ENCODE measurements at places on chromosomes 12 and 14.

- no peak overlapping the region for H3K4me3 ChIP-seq
- peaks cover 12% of the 10 kb centered on the region for H3K4me1 ChIP-seq
- no peaks in the 10 kb centered on the region for H3K36me3 ChIP-seq
- peaks cover 42% of the 10 kb centered on the region for H3K27me3 ChIP-seq
- no peak for DNase-seq
Observed at GRCh38 chr12:53201639-53202038, 5.4 kb downstream of the ITGB7 start.

DNA sequence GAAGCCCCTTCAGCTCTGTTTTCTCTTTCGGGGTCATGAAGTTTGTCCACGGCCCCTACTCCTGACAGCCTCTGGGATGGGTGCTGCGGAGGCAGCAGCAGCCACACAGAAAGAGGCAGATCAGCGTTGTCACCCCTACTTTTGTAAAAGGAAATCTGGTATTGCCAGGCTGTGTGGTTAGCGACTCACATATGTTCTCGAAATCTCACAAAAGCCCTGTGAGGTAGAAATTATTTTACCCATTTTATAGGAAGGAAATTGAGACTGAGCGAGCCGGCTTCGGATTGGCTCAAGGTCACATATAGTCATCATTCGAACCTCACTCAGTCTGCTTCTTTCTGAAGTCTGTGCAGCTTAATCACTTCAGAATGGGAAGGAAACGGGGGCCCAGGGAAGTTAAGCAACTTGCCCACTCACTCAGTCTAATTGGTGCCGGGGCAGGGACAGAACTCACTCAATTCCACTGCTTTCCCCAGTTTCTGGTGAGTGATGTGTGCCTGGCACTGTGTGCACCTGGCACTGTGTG, 1.1 kb upstream of the CKAP4 start:
- peak overlapping the region; percentile 88 for H3K27ac ChIP-seq
- peaks cover 5% of the 10 kb centered on the region for H3K27me3 ChIP-seq
- peak overlapping the region; percentile 84 for H3K4me3 ChIP-seq
- no peak for DNase-seq

DNA sequence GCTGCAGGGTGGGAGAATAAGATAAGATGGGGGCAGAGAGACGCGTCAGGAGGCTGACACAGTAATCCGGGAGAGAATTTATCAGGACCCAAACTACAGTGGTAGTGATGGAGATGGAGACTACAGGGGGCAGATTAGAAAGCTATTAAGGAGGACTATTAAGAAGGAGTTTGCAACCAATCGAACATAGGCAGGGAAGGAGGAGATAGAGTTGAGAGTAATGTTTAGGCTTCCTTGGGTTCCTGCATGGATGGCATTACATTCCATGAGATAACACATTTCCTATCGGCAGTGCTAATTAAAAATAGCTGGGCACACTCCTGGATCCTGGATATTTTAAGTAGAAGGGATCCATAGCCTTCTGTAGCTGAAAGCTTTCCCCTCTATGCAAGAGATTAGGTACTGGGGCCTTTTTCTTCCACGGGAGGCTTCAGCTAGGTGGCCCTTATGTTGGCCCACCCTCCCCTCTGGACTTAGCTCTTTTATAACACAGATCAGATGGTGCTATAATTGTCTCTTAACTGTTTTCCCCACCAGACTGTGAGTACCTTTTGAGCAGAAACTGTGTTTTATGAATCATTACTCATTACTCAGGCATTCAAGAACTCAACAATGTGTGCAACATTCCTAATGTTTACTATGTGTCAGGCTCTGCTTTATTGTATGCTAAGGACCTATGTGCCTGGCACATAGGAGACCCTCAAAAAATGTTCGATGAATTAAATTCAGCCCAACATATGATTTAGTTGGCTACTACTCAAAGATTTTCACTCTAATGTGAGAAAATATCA, 113.0 kb downstream of the RMST start:
- no peaks in the 10 kb centered on the region for H3K36me3 ChIP-seq
- no peaks in the 10 kb centered on the region for H3K4me1 ChIP-seq
- peaks cover 2% of the 10 kb centered on the region for H3K27me3 ChIP-seq
- no peak for DNase-seq
- H3K27ac ChIP-seq = no peak overlapping the region

DNA sequence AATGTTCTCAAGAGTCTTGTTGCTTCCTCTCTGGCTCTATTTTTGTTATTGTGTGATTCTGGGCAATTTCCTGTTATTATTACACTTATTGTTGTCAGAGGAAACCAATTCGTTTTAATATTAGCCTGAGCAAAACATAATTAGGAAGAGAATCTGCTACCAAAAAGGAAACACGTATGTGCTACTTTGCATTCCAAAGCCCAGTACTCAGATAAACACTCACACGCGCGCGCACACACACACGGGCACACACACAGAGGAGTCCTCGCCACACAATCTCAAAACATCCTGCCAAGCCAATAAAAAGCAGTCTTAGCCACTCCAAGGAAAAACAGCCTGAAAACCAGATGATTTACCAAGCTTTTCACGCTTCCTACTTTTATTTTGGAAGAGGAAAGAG, 400.7 kb downstream of the NUAK1 start:
- peaks cover 6% of the 10 kb centered on the region for H3K4me1 ChIP-seq
- H3K36me3 ChIP-seq = no peaks in the 10 kb centered on the region
- H3K27me3 ChIP-seq = no peaks in the 10 kb centered on the region
- H3K27ac ChIP-seq = peak overlapping the region; percentile 40
- H3K4me3 ChIP-seq = no peak overlapping the region

DNA sequence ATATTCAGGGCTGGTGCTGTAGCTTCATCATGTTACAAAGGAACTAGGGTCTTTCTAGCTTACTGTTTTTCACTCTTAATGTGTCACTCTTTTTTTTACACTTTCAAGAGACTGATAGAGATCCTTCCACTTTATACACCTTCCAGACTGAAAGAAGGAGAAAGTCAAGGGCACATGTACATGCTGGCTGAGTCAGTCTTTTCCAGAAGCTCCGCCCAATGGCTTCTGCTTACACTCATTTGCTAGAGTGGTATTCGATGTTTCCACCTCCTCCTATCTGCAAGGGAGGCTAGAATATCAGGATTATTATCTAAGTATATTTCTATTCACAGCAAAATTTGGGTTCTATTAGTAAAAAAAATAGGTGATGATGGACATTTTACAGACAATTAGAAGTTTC, 325.8 kb upstream of the OR4E1 start:
- H3K27ac ChIP-seq = no peak overlapping the region
- peaks cover 6% of the 10 kb centered on the region for H3K4me1 ChIP-seq
- no peaks in the 10 kb centered on the region for H3K36me3 ChIP-seq
- no peak for DNase-seq
- no peak overlapping the region for H3K4me3 ChIP-seq

DNA sequence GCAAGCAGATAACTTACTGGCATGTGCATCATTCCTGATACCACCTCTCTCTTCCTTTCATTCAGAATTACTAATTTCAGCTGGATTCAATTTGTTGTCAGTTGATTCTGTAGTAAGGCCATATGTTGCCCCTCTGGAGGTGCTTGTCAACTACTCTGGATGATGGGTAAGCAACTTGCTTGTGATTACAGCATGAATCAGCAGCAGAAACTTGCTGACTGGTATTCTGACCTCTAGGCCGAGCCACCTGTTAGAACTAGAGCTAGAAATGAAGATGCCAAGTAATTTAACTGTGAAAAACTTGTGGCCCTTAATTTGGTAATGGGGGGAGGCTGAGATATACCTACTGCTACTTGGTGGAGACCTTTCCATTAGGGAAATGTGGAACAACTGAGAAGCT, 5.1 kb downstream of the RNF10 start:
- no peak for DNase-seq
- H3K27me3 ChIP-seq = no peaks in the 10 kb centered on the region
- no peak overlapping the region for H3K27ac ChIP-seq
- H3K4me3 ChIP-seq = no peak overlapping the region
- H3K36me3 ChIP-seq = peaks cover 72% of the 10 kb centered on the region

DNA sequence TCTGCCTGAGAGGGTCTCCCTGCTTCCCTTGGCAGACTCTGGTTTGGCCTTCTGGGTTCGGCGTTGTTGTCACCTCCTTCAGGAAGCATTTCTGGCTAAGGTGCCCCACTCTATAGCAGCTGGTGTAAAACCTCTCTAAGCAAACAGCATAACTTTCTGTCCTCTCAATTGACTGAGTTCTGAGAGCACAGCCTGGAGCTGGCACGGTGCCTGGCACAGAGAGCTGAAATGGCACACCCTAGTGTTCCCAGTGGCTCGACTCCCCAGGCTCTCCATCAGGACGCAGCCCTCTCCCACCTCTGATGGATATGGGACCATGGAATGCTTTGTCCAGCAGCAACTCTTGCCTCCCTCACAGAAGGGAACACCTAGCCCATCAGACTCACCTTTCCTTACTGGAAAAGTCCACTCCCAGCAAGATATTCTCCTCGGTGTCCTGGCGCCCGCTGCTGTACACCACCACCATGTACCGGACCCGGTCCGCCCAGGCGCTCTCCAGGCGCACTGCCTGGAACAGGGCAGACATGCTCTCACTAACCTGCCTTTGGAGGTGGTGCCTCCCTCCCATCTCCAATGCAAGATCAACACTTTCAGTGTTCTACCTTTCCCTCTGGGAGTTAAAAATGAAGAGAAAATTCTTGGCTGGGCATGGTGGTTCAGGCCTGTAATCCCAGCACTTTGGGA, 40.6 kb downstream of the SSH1 start:
- no peak for DNase-seq
- H3K4me1 ChIP-seq = peaks cover 45% of the 10 kb centered on the region
- peak overlapping the region; percentile 36 for H3K27ac ChIP-seq
- peaks cover 70% of the 10 kb centered on the region for H3K36me3 ChIP-seq
- H3K4me3 ChIP-seq = no peak overlapping the region

GRCh38 chr12:110373425-110373824, 30.1 kb downstream of the ANAPC7 start:
- no peak for DNase-seq
- H3K4me1 ChIP-seq = no peaks in the 10 kb centered on the region
- H3K27me3 ChIP-seq = no peaks in the 10 kb centered on the region
- peak overlapping the region; percentile 25 for H3K27ac ChIP-seq
- H3K4me3 ChIP-seq = no peak overlapping the region
- H3K36me3 ChIP-seq = peaks cover 54% of the 10 kb centered on the region

DNA sequence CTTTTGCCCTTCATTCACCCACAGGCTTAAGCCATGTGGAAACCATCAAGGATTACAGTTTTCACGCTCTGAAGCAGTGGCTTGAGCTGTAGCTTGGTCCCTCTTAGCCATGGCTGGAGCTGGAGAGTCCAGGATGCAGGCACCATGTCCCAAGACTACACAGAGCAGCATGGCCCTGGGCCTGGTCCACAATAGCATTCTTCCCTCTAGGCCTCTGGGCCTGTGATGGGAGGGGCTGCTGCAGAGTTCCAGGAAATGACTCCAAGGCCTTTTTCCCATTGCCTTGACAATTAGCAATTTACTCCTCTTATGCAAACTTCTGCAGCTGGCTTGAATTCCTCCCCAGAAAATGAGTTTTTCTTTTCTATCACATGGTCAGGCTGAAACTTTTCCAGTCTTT, 211.3 kb downstream of the RERGL start:
- DNase-seq = no peak
- H3K4me1 ChIP-seq = no peaks in the 10 kb centered on the region
- H3K27ac ChIP-seq = no peak overlapping the region
- no peaks in the 10 kb centered on the region for H3K27me3 ChIP-seq

DNA sequence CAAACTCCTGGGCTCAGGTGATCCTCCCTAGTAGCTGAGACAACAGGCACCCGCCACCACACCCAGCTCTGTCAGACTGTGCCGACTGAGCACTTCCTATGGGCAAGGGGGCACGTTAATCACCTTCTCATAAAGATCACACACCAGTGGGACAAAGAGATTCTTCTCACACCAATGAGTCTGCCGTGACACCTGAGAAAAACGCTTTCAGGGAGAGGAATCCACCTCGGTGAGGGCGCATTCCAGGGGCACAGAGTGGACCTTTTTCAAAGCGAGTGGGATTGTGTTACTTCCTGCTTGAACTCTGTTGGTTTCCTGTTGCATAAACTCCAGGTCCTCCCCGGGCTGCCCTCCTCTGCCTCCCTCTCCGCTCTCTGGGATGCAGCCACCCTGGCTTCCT, 17.5 kb upstream of the SCARB1 start:
- peaks cover 3% of the 10 kb centered on the region for H3K27me3 ChIP-seq
- no peak overlapping the region for H3K4me3 ChIP-seq
- no peaks in the 10 kb centered on the region for H3K36me3 ChIP-seq
- peaks cover 43% of the 10 kb centered on the region for H3K4me1 ChIP-seq
- peak; percentile 34 for DNase-seq

GRCh38 chr14:57069702-57070101, 199.0 kb downstream of the EXOC5 start:
- peaks cover 54% of the 10 kb centered on the region for H3K4me1 ChIP-seq
- H3K27me3 ChIP-seq = no peaks in the 10 kb centered on the region
- no peak overlapping the region for H3K4me3 ChIP-seq
- no peak overlapping the region for H3K27ac ChIP-seq
- DNase-seq = no peak
- no peaks in the 10 kb centered on the region for H3K36me3 ChIP-seq

DNA sequence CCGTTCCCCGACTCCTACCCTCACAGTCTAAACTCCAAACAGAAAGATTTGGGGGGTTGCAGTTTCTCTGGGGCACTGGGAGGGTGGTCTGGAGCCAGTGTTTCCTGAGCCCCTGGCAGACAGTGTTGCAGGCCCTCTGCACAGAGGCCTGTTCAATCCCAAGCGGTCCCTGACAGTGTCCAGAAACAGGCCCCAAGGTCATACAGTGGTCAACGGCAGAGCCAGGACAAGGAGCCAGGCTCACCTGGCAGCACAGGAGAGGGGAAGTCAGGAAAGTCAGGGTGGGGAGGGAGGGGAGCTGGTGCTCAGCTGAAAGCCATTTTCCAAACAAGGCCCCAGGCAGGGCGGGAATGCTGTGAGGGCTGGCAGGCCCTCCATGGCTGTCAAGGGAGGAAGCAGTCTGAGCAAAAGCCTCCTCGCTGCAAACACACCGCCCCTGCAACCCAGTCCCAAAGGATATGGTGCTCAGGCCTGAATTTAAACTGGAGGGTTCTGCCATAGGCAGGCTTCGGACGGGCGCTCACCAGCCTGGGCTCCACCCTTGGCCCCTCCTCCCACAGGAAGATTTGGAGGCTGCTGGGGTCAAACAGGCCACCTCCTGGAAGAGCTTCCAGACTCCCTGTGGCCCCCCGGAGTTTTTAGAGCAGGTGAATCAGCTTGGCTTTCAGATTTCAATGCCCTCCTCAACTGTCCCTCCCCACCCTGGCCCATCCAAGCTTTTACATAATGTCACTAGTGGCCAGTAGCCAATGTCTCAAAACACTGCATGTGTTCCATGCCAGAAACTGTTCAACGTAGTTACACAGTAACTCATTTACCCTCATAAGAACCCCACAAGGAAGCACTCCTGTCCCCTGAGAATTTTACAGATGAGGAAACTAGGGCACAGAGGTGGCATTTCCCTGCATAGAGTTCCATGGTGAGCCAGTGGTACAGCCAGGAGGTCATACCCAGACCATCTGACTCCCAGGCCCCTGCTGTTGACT, 41.5 kb downstream of the CHGA start:
- H3K27me3 ChIP-seq = peaks cover 15% of the 10 kb centered on the region
- peak overlapping the region; percentile 76 for H3K27ac ChIP-seq
- DNase-seq = no peak

DNA sequence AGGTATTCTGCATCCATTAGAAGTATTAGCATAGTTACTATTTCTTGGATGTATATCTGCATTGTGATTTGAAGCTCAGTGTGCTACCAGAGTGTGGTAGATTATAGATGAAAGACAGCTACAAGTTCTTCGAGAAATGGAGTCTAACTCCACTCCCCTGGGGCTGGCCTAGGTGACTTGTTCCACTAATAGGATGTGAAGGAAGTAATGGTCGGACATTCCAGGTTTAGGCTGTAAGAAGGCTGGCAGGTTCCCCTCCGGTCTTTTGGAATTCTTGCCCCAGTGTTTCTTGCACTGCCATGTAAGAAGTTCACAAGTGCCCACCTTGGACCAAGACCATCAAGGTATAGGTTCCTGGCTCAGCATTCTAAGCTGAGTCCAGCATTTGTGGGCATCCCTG, 236.4 kb downstream of the FLRT2 start:
- no peak overlapping the region for H3K27ac ChIP-seq
- DNase-seq = no peak
- H3K4me1 ChIP-seq = peaks cover 13% of the 10 kb centered on the region
- H3K4me3 ChIP-seq = no peak overlapping the region
- peaks cover 11% of the 10 kb centered on the region for H3K27me3 ChIP-seq
